ENCODE measurements at places on chromosomes 2 and 18. TPM values are rescaled to one million over a fixed set of nuclear protein-coding genes. Genes with fewer than 3 reads are reported as not detected.

- no peak for DNase-seq
Measured at GRCh38 chr2:220371211-220371610, 743.8 kb downstream of the SLC4A3 start.

DNA sequence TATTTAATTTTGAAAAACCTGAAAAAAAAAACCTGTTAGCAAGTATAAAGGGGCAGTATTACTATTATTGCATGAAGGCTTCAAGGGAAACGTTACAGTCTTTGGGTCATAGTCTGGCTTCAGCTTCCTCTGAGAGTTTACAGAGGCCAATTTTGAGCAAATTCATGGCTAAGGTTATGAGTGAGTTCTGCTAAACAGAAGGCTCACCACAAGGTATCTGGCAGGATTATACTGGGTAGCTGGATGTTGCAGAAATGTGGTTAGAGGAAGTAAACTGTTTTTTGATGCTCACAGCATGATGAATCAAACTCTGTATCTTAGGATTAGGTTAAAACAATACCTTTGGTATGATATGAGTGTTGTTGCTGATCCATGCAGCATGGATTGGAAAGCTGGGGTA lies 9.3 kb downstream of the MRPL19 start:
- DNase-seq = no peak

DNA sequence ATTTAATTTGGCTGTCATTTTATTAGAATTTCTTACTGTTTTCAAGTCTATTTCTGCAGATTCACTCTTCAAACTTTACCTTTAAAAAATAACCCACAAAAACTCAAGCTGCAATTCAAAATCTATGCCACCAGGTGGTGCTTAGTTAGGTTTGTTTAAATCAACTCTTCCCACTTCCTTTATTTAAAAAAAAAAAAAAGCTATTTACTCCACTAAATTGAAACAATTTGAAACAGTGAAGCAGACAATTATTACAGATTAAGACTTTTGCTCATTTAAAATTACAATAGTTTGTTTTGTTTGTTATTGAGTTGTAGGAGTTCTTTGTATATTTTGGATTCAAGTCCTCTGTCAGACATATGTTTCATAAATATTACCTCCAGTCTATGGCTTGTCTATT lies 300.0 kb downstream of the PDE11A start:
- DNase-seq = no peak

DNA sequence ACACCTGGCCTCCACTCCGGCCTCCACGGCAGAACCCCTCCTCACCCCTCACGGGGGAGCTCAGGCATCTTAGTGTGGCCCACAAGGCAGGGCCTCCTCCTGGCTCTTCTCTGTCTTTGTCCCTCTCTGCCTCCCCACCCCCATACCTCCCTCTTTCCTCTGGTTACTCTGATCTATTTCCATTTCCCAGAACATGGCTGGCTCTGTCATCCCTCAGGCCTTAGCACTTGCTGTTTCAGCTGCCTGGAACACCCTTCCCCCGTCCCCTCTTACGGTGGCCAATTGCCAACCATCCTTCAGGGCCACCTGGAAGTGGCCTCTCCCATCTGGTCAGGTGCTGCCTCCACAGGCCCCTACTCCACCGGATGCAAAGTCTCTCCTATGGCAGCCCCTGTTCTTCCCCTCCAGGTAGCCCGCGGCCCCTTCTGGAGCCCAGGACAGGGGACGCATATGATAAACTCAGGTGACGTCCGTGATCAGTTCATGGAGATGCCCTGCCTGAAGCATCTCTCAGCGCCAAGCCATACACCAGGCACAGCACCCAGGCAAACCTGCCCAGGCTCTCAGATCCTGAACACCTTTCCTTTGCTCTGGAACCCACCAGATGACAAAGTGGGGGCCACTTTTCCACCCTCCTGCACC lies 3.6 kb upstream of the ECEL1 start:
- DNase-seq = no peak

DNA sequence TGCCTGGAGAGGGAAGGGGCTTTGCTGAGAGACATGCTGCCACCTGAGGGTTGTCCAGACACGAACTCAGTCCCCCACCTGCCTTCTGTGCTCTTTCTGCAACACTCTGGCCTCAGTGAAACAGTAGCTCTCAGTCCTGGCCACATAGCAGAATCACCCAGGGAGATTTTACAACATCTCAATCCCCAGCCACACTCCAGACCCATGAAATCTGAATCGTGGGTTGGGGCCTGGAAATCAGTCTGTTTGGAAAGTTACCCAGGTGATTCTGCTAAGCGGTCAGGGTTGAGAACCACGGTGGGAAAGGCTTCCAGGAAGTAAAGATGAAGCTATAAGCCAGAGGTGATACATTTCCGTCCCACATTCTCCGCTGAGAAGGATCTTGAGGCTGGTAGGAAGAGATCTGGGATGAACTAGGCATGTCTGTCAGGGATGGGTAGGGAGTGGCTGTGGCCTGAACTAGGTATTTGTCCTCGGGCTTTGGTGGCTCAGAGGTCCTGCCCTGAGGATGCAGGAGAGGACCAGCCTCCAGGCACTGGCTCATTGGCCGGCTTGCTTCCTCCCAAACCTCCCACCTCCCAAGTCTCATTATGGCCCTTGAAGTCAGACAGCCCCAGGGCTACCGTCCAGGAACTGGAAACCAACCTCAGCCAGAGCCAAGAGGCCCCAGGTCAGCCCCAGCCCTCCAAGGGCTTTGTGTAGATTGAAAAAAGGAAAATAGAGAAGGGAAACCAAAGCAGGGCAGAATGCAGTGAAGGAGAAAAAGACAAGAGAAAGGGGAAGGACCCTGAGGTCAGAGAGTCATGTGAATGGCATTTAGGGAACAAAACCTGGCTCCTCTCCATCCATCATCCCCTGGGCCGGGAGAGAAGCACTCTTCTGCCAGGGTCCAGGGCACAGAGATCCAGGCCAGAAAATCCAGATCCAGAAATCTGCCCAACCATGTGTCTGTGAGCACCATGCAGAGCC lies 119.6 kb downstream of the ZFP36L2 start:
- peak; percentile 72 for DNase-seq

DNA sequence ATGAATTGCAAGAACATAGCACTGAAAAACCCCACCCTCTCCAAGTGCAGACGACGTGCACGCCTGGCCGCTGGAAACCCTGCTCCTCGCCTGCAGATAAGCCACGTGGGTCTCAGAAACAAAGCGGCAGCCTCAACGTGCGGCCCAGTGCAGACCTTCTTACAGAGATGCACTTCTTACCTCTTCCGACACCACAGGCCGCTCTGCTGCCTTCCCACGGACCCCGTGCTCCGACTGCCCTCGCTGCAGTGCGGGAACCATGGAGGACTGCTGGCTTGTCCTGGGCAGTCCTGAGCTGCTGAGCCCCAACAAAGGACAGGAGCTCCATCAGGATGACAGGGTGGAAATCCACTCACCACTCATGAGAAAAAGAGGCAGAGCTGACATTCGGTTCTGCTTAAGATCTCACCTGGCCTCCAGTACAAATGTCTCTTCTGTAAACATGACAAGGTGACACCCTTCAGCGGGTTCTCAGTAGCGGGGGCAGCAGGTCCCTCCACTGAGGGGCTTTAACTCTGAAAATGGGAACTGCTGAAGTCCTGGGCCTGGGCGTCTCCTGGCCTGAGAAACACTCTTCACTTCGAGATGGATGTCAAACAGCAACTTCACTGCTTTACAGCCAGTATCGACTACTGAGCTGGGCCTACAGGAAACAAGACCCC lies 6.2 kb downstream of the COPS9 start:
- DNase-seq = no peak

- DNase-seq = no peak
Measured at GRCh38 chr2:59893612-59894011, 659.8 kb downstream of the BCL11A start.

DNA sequence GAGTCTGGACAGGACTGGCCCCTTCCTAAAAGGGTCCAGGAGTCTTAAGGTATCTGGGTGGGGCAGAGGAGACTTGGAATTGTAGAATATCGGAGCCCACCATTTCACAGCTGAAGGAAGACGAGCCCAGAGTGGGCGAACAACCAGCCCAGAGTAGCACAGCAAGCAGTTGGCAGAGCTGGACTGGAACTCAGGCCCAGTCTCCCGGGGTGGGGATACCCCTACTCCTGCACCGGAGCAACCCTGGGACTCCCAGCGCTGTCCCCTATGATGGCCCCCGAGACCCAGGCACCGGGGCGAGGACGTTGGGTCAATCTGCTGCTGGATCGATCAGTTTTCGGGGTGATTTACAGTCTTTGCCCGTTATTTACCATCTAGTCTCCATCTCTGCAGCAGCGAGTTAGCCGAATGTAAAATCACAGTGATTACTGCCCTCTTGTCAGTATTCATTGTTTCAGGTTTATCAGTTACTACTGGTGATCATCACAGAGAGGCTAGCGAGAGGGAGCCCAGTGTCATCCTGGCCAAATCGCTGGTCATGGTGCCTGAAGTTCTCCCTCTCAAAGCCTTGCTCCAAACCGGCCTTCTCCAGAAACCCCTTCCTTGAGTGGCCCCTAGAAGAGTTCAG lies 75.3 kb downstream of the SMAD7 start:
- DNase-seq = no peak

DNA sequence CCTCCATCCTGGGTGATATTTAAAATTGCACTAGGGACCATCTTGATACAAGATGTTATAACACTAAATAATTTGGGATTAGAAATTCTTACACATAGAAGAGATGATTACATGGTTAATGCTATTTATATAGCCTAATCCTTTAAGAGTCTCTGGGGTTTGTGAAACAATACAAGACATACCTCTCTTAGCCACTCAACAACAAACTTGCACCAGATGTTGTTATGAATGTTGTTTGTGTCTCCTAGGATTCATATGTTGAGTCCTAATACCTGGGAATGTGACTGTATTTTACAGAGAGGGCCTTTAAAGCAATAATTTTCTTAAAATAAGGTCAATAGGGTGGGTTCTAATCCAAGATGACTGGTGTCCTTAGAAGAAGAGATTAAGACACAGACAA lies 678.3 kb downstream of the NYAP2 start:
- no peak for DNase-seq

DNA sequence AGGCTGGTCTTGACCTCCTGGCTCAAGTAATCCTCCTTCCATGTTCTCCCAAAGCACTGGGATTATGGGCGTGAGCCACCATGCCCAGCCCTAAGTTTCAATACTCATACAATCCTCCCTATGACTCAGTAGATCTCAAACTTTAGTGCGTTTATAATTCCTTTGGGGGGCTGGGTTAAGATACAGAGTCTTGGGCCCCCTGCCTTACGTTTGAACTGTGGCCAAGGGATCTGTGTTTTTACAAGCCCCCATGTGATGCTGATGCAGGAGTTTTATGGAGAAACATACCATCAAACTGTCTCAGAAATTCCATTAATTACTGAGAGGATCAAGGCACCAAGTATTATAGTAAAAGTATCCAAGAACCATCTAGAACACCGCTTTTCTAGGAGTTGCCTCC lies 38.2 kb upstream of the FAM136A start:
- no peak for DNase-seq

DNA sequence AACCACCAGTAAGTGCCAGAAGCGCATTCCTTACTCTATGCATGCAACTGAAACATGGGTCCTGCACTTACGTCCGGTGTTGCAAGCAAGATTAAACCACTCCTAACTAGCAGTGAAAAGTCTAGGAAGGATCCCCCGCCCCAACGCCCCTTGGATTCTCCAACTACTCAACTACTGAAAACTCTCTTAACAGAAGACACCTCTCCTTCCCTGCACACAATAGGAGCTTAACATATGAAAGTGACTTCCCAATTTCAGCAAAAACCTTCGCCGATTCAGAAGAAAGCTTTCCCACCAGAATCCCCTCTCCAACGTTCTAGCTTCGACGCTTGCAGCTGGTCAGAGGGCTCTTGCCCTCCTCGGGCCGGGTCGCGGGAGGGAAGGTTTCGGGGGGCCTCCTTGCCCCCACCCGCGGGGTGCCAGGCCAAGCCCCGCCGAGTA lies 578 bp downstream of the IWS1 start:
- DNase-seq = no peak

GRCh38 chr2:85831735-85832134 lies 57.1 kb downstream of the ST3GAL5 start:
- DNase-seq = no peak

GRCh38 chr2:111057721-111058120 lies 63.0 kb upstream of the BCL2L11 start:
- no peak for DNase-seq

DNA sequence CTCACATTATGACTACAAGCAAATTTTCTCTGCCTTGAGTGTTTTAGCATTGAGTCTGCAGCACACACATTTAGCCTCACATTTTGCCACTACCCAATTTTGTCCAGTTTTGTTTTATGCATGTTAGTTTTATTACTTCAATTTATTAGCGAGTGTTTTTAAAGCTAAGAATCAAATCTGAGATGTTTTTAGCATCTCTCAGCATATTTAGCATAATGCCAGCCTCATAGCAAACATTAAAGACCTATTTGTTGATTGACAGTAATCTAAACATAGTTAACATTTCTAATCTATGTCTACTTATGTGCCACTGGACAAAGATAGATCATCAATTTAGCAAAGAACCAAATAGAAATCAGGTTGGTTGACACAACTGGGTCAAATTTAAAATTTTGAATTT lies 94.1 kb upstream of the NXPH2 start:
- no peak for DNase-seq

DNA sequence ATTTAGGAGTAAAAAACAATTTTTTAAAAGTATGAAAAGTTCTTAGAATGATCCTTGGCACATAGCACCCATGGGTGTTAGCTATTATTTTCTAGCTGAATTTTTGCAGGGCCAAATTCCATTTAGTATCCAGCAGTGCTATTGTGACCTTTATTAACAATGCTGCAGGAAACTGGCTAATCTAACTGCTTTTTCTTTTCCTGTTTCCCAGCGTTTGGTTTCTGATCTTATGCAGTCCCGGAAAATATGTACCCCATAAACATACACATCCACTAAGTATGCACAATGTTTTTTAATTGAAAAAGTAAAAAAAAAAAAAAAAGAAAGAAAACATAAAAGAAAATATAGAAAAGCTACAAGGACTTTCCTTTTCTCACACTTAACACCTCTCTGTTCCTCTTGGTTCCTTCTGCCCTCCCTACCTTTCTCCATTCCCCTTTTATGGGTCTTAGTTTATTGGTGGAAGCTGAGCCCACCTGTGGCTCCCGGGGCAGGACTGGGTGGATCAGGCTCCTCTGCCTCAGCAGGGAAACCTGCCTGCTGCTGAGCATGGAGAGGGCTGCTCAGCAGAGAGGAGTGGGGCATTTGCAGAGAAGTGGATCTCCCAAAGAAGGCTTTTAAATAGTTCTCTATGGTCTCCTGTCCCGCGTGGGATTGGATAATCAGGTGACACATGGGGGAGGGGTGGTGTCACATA lies 9.3 kb upstream of the SLC16A14 start:
- no peak for DNase-seq

GRCh38 chr2:140348826-140349225 lies 1568.6 kb upstream of the NXPH2 start:
- no peak for DNase-seq

Gene SH3RF3
- 5.7 TPM for polyA plus RNA-seq

Gene TIMM21
- 109 TPM for polyA plus RNA-seq

Gene NEU4
- 0.68 TPM for polyA plus RNA-seq

Gene GRHL1
- polyA plus RNA-seq = 0.81 TPM

Gene NYAP2
- polyA plus RNA-seq = not detected

Data from right cardiac atrium (tissue), 5 donors.